ENCODE measurements at places on chromosomes 12 and 14.

DNA sequence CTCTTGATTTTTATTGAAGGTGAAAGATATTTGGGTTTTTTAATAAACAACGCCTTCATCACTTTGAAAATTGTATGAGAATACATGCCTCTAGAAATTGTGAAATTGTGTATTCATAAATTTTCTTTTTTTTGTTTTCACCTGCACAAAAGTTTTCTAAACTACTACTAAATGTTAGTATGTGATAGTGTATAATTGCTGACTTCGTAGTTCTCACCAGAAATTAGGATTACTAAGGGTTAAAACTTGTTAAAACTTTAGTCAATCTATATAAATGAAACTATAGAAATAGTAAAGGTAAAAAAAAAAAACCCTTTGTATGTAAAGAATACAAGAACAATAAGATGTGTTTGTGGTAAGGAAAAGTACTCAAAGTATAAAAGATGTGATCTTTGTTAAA is 496.5 kb upstream of the ATP2B1 start:
- DNase-seq, result no peak

DNA sequence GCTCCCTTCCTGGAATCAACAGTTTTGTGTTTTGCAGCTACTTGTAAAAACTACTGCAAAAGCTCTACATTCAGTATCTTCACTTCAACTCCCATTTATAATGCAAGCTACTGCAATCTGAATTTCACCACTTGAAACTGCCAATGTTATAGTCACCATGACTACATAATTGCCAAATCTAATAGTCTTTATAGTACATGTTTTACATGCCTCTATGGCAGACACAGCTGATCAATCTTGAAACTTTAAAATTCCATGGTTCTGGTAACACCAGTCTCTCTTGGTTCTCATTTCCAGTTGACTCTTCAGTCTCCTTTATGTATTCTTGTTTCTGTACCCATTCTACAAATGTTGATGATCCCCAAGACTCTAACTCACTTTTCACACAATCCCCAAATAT is 185.9 kb downstream of the MED13L start:
- no peak for DNase-seq

- DNase-seq, result no peak
Measured at GRCh38 chr12:82596483-82596882, 90.2 kb upstream of the TMTC2 start.

GRCh38 chr12:131573631-131574394 is 137.1 kb upstream of the SFSWAP start:
- DNase-seq, result no peak

GRCh38 chr14:39351708-39352107 is 80.5 kb downstream of the FBXO33 start:
- no peak for DNase-seq

GRCh38 chr14:37559386-37559785 is 35.7 kb downstream of the FOXA1 start:
- no peak for DNase-seq

GRCh38 chr12:108729612-108730364 is 1.5 kb downstream of the CORO1C start:
- peak; percentile 83 for DNase-seq

DNA sequence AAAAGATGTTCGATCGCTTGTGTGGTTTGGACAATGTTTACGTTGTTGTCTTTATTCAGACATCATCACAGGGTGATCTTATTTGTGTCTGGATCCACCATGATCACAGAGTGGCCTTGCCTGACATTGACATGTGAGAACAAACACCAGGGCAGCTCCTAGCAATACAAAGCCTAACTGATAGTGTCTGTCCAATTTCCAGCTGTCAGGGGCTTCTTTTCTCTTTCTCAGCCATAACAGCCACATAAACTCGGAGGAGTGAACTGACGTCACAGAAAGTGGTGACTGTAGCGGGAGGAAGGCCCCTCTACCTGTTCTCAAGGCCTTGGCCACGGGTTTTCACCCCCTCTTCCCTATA is 5.8 kb upstream of the SLC6A13 start:
- DNase-seq, result no peak

DNA sequence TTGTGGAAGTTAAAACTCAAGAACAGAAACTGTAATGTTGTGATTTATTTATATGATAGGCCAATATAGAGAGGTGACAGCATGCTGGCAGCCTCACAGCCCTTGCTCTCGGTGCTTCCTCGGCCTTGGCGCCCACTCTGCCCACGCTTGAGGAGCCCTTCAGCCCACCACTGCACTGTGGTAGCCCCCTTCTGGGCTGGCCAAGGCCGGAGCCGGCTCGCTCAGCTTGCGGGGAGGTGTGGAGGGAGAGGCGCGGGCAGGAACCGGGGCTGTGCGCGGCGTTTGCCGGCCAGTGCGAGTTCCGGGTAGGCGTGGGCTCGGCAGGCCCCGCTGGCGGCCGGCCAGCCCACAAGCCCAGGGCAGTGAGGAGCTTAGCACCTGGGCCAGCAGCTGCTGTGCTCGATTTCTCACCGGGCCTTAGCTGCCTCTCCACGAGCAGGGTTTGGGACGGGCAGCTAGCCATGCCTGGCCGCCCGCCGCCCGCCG is 65.8 kb upstream of the SLC8A3 start:
- DNase-seq, result peak; percentile 13

DNA sequence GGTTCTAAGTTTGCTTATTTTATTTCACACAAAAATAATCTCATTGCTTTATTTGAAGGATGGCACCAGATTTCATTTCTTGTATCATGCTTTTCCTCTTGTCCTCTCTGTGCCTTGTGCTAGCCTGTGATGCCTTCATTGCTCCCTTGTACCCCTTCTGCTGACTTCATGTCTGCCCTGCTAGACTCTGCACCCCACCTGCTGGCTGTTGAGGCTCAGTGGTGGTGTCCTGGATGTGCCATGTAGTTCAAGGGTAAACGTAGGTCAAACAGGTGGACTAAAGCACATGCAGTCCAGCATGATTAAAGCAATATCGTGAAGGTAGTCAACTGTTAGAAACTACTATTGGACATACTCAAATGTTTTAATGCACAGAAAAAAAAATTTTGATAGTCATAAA is 21.6 kb downstream of the MRPS35 start:
- DNase-seq, result peak; percentile 55

GRCh38 chr12:25960143-25960542 is 1.7 kb downstream of the RASSF8 start:
- peak; percentile 75 for DNase-seq

- DNase-seq, result no peak
Measured at GRCh38 chr14:100428727-100429126, 105.6 kb downstream of the SLC25A47 start.

- DNase-seq, result no peak
Measured at GRCh38 chr12:47155457-47156166, 75.9 kb upstream of the AMIGO2 start.

DNA sequence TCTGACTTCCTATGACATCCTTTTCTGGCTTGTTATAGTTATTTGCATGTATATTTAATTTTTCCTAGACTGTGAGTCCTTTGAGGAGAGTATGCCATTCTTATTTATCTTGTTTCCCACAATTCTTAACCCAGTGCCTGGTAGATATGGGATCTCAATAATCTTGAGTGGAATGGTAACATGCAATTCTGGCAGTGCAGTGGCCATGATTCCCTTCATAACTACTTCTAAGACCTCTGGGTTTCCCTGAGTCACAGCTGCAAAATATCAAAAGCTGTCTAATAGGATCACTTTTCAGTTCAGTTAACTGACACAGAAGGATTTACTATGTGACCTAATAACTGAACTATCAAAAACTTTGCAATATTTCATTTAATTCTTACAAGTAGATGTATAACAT is 135.0 kb downstream of the ADAMTS20 start:
- no peak for DNase-seq

GRCh38 chr14:68995731-68996130 is 16.6 kb upstream of the ACTN1 start:
- DNase-seq, result no peak

DNA sequence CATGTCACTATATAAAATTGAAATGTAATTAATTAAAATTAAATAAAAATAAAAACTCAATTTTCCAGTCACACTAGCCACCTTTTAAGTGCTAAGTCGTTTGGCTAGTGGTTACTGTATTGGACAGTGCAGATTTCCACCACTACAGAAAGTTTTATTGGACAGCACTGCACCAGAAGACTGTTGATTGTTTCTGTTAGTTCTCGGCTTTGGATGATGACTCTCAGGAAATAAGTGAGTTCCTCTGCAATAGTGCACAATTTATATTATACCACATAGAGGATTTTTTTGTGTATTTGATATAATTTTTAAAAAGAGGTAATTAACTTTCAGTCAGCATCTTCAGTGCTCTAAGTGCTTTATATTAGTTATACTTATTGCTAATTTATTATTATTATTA is 52.7 kb downstream of the FAR2 start:
- no peak for DNase-seq

DNA sequence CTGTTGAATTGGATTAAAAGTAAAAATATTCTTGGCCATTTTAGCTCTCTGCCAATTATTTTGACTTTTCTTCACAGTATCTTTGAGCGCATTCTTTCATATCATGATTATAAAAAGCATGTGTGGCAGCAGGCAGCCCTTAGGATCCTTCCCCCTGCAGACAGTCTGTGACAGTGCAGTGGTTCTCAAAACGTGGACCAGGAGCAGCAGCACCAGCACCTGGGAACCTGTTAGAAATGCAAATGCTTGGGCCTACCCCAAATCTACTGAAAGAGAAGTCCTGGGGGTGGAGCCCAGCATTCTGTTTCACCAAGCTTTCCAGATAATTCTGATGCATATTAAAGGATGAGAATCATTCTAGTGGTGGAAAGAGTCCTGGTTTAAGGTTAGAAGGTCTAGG is 155.6 kb downstream of the MON2 start:
- no peak for DNase-seq

GRCh38 chr12:103313894-103314293 is 181.9 kb downstream of the C12orf42 start:
- peak; percentile 47 for DNase-seq

DNA sequence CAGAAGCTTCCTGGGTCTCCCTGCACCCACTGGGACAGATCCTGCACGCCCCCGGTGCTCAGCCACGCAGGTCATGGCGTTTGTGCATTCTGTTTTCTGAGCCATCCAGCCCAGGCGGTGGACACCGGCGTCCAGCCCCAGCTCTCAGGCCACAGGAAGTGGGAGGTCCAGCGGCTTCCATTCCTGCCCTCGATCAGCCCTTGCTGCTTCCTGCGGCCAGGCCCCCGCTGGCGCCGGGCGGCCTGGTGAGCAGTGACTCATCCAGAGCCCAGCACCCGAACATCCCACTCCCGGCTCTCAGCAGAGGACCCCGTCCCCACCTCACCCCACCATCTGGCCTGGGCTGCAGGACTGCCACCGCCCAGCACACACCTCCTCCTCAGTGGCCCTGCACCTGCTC is 18.0 kb upstream of the NUDT14 start:
- no peak for DNase-seq

- DNase-seq, result no peak
Measured at GRCh38 chr14:104419865-104420505, 159.6 kb upstream of the C14orf180 start.

GRCh38 chr14:50839691-50840090 is 8.7 kb upstream of the NIN start:
- DNase-seq, result peak; percentile 40

All from SK-MEL-5 (cell line).